ENCODE measurements at places on chromosomes 16 and 17. TPM values are rescaled to one million over a fixed set of nuclear protein-coding genes. Genes with fewer than 3 reads are reported as not detected.
A peak's percentile ranks its signal among the peaks of the same experiment; 100 is the strongest.

DNA sequence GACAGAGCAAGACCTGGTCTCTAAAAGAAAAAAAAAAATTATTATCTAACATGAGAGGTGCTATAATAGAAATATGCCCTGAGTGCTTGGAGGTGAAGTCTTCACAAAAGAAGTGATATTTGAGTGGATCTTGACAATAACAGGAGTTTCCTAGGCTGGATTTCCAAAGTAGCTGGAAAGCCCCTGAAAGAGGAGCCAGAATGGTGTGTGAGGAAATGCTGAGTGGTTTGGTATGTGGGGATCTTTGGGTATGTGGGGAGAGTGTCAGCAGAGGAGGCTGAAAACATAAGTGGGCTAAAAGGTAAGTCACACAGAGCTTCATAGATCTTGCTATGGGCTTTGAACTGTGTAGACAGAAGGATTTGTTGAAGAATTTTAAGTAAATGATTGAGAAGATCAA lies 100.1 kb downstream of the YPEL2 start:
- no peak for DNase-seq

GRCh38 chr17:79930062-79930876 lies 91.0 kb upstream of the CBX4 start:
- DNase-seq, result no peak

The C16orf54 gene
- 1.7 TPM for total RNA-seq

The SEPTIN12 gene
- total RNA-seq, result not detected

GRCh38 chr16:56284521-56284920 lies 93.2 kb downstream of the GNAO1 start:
- no peak for DNase-seq

- DNase-seq, result no peak
Observed at GRCh38 chr16:88681709-88682451, 4.4 kb downstream of the SNAI3 start.

The NFATC3 gene
- total RNA-seq, result 25.9 TPM

- peak; percentile 51 for DNase-seq
Observed at GRCh38 chr17:42428141-42428944, 5.3 kb upstream of the CAVIN1 start.

The PYY gene
- not detected for total RNA-seq

GRCh38 chr17:18326572-18326971 lies 11.5 kb downstream of the SMCR8 start:
- DNase-seq, result no peak

DNA sequence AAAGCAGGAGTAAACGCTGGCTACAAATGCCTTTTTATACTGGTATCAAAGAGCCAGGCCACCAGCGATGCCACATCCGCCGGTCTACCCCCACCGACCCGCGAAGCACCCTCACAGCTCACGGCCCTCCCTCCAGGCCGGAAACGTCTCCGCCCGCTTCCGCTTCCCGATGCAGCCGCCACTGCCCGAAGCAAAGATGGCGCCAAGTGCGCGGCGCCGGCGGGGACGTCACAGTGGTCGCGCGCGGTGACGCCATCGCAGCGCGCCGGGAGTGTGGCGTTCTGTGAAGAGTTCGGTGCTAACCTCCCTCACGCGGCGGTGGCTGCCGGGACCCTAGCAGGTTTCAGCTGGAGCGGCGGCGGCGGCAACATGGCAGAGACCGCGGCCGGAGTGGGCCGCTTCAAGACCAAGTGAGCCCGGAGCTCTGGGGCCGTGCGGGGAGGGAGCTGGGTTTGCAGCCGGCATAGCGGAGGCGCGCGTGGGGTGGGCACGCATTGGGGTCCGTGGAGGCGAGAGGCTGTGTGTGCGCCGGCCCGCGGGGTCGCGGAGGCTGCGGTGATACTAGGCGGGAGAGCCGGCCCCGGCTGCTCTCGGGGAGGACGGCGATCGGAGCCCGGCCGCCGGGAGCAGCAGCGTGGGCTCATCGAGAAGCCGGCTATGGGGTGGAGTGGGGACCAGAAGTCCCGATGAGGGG lies at the start of gene TBL3:
Gene TBL3 (plus strand): TSS at position 258 of the 694 bp plus-strand sequence. CDS start 112 bp downstream, at position 370.
- DNase-seq, result peak; percentile 94

The DOC2A gene
- total RNA-seq, result 0.63 TPM

DNA sequence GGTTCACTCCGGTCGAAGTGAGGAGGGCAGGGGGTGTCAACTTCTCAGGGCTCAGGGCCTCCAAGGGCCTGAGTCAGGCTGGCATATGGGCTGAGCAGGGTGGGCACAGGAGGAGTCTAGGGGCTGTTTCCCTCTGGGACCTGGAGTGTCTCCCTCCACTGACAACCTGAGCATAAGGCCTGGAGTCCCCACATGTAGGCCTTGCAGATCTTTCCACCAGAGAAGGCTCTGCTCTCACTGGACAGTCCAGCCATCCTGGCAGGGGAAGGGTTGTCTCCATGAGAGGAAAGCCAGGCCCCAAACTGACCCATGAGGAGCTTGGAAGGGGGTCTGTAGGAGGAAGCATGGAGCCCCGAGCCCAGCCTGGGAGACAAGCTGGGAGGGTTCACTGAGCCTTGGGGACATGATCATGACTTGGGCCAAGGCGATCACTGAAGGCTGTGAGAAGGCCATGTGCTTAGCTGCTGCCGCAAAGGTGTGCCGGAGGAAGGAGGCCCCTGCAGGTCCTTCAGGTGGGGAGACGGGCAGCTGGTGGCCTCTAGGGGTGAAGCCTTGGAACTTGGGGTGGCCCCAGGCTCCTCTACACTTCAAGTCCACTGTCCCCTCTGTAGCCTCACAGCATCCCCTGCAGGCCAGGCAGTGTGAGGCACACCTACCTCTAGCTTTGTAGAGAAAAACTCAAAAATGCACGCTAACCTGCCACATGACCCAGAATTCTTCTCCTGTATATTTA lies 9.9 kb downstream of the CMTM2 start:
- no peak for DNase-seq

- no peak for DNase-seq
Observed at GRCh38 chr16:89618109-89618998, 4.9 kb downstream of the DPEP1 start.

- peak; percentile 64 for DNase-seq
Observed at GRCh38 chr16:88783391-88784073, 1.5 kb downstream of the PIEZO1 start.

- DNase-seq, result no peak
Observed at GRCh38 chr17:55606488-55606815, 95.2 kb upstream of the SMIM36 start.

GRCh38 chr17:15892731-15893657 lies 51.9 kb upstream of the ADORA2B start:
- DNase-seq, result no peak

- DNase-seq, result no peak
Observed at GRCh38 chr17:83145831-83146230, 66.4 kb downstream of the METRNL start.

DNA sequence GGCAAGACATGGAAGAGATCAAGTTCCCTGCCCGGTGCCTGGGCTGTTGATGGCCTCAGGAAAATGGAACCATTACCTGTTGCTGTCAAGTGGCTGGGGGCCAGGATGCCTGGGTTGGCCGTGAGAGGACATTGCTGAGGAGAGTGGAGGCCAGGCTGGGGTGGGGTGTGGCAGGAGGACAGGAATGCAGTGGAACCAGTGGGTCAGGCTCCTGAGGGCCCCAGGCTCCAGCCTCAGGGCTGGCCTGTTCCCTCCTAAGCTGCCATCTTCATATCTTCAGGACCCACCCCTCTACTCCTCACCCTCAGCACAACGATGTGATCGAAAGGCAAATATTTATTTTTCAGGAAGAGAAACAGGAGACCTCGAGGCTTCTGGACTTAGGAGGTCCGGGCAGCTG lies 8.5 kb upstream of the YPEL3 start:
- no peak for DNase-seq

GRCh38 chr16:13936596-13937081 lies 16.7 kb downstream of the ERCC4 start:
- peak; percentile 37 for DNase-seq

The TCAP gene
- total RNA-seq, result 2,797 TPM

DNA sequence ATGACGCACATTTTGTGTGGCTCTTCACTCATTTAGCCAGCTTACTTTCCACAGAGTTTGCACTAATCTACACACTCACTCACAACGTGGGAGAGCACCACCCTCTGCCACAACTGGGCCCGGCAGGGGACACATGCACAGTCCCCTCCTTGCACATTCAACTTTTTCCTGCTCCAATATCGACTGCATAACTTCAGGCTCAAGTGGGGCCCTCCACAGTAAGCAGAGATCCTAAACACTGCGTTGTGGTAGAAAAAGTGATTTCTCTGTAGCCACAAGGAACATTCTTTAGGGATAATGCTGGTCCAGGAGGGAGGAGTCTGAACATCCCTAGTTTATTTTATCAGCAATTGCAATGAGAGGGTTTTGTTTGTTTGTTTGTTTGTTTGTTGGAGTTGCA lies 40.0 kb downstream of the MRPS23 start:
- no peak for DNase-seq

- DNase-seq, result no peak
Observed at GRCh38 chr17:56119936-56120335, 33.3 kb upstream of the ANKFN1 start.
